ENCODE measurements at places on chromosomes 7 and 10.

DNA sequence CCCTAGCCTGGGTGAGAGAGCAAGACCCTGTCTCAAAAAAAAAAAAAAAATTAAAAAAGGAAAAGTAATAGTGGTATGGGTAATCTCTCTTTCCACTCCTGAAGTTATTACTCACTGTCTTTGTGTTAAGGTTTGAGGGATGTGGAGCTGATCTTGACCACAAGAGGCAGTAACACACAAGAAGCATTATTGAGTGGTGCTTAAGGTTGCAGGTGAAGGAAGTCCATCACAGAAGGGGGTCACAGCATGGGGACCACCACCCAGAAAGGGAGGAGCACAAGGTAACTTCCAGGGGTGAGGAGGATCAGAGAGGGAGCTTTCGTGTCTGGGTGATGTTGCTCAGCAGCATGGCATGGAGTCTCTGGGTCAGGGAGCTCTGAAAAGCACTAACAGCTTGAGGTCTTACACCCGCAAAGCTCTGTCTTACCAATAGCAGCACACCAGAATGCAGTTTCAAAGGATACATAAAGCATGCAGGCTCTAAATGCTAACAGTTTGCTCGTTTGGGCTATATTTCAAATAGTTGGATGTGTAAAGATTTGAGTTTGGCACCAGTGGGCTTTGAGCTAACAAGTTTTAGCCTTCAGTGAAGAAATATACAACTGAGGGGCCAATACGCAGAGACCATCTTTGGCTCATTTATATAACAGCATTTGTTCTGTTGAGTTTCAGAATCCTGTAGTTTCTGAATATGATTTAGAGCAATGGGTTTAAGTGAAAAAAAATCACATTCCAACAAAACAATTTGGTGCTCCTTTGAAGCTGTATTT, 100.4 kb upstream of the DNAJC1 start:
- peak; percentile 53 for DNase-seq

- DNase-seq = no peak
Measured at GRCh38 chr7:112143136-112143535, 63.1 kb downstream of the DOCK4 start.

DNA sequence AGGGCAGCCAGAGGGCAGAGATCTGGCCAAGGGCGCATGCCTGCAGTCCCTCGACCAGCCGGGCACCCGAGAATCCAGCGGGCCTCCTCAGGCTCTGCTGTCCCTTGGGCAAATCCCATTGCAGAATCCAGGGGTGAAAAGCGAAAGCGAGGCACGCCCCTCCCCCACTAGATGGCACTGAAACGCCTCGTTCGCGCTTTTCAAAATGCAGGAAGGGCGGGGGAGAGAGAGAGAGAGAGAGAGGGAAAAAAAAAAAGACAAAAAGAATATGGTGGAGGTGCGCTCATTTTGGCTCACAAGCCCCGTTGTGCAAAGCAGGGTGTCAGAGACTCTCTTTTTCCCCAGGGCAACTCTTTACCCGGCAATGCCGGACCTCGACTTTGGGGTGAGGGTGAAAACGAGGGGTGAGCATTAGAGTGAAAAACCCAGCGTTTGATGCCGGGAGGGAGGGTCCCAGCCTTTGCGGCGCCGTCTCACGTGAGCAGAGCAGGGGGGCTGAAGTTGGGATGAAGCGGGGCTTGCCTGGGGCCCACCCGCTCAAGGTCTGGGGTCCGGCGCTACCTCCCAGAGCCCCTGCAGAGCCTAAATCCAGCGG, 2.5 kb upstream of the TMEM178B start:
- DNase-seq = peak; percentile 54

GRCh38 chr10:60043561-60044241, 137.3 kb upstream of the CCDC6 start:
- DNase-seq = no peak

GRCh38 chr7:17526621-17527020, 228.2 kb downstream of the AHR start:
- no peak for DNase-seq

DNA sequence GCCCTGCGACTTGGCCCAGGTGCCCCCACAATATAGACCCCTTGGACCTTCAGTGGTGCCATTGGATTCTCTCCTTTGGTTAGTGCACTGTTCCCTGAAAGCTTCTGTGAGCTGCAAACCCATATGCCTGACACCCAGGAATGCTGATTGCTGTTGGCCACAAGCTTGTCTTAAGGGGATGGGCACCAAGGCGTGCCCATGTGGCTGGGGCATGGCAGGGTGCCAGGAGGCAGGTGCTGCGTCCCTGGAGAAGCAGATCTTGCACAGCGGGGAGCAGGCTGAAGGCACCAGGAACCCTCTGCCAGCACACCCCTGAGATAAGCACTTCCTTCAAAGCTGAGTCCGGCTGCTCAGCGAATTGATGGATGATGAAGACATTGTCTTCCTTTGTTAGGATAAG, 411.8 kb downstream of the SDK1 start:
- no peak for DNase-seq

GRCh38 chr7:127550247-127550646, 35.1 kb downstream of the GCC1 start:
- no peak for DNase-seq

DNA sequence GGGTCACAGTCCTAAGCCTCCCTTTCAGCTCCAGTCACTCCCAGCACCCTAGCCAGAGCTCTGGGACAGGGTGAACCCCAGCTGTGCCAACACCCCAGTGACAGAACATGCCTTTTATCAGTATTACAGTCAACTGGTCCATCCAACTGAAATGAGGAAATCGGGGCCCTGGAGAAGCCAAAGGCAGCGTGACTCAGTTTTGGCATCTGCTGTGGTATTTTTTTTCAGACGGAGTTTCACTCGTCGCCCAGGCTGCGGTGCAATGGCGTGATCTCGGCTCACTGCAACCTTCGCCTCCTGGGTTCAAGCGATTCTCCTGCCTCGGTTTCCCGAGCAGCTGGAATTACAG, 3.4 kb upstream of the CLDN15 start:
- no peak for DNase-seq

GRCh38 chr10:23610626-23611307, 171.9 kb downstream of the OTUD1 start:
- DNase-seq = no peak

GRCh38 chr7:69162326-69162725, 435.9 kb upstream of the AUTS2 start:
- no peak for DNase-seq

DNA sequence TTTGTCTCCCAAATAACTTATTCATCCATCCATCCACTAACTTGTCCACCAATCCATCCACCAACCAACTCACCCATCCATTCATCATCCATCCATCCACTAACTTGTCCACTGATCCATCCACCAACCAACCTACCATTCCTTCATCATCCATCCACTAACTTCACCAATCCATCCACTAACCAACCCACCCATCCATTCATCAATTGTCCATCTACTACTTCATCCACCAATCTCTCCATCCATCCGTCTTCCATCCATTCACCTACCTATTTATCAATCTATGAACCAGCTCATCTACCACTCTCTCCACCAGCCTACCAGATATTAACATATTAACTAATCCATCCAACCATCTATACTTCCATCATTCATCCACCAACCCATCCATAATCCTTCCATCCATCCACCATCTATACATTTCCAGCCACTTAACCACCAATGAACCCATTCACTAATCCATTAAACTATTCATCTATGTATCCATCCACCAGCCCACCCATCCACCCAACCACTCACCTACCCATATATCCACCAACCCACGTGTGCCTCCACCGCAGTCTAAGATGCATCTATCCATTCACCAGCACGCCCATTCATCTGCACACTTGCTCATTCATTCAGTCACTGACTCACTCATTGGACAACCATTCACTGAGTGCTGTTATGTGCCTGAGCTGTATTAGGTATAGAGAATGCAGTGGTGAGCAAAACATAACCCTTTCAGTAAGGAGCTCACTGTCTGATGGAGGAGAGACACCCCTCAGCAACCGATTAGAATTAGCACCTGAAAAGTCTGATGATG, 19.8 kb upstream of the TBL2 start:
- no peak for DNase-seq

All from iPS-NIHi11 (cell line).